ENCODE measurements at places on chromosomes 2 and 18. TPM values are rescaled to one million over a fixed set of nuclear protein-coding genes. Genes with fewer than 3 reads are reported as not detected.

DNA sequence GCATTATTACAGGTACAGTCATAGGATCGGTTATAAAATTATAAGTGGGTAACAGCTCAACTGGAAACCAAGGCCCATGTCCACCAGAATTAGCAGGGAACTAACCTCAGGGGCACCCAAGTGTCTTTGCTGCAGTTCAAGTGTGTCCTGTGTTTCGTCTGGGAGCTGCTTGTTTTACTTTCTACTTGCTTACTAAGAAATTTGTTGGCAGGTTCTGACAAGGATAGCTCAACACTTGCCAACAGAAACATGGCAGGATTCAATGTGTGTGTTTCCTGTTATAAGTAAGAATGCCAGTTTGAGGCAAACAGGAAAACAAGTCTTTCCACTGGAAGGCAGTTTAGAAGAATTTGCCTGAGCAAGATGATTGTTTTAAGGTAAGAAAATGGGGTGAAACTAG, 104.5 kb downstream of the EPHA4 start:
- DNase-seq, result no peak

The LYG2 gene
- total RNA-seq, result not detected

- DNase-seq, result no peak
Observed at GRCh38 chr2:120747706-120748105, 12.0 kb downstream of the GLI2 start.

GRCh38 chr18:23272498-23273232, 137.4 kb downstream of the CABLES1 start:
- no peak for DNase-seq

DNA sequence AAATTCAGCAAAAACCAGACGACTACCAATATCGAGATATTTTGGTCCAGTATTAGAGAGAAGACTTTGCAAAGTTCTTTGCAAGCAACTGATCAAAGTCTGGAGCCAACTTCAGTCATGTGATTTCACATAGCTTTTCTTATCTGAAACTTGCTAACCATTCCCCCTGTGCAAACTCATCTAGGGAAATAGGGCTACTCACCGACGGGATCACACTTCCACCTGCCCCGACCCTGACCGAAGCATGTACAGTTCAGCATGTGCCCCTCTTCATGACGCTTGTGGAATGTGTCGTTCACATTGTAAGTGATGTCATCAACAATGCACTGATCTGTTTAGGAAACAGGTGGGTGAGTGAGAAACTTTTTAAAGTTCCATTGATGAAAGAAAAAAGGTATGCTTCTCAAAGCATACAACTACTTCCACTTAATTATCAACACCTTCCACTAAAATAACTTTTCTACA, 15.4 kb downstream of the FN1 start:
- no peak for DNase-seq

GRCh38 chr18:45071956-45072355, 391.3 kb downstream of the SETBP1 start:
- DNase-seq, result no peak

- no peak for DNase-seq
Observed at GRCh38 chr2:195582188-195582587, 74.8 kb upstream of the SLC39A10 start.

DNA sequence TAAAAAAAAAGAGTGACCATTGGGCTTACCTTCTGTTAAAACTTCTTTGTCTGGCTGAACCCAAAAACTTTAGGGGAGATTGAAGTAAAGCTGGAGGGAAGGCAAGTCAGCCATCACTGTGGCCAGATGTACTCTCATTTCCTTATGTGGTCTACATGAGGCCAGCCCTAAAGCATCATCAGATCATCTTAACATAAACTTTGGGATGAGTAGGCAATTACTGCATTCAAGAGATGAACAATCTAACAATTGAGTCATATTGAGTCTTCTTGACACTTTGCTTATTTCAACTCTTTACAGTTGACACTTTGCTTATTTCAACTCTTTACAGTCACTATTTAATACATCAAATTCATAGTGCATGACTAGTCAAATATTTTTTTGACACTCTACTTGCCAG, 155.6 kb downstream of the QPCT start:
- DNase-seq, result no peak

The HOXD13 gene
- not detected for total RNA-seq

DNA sequence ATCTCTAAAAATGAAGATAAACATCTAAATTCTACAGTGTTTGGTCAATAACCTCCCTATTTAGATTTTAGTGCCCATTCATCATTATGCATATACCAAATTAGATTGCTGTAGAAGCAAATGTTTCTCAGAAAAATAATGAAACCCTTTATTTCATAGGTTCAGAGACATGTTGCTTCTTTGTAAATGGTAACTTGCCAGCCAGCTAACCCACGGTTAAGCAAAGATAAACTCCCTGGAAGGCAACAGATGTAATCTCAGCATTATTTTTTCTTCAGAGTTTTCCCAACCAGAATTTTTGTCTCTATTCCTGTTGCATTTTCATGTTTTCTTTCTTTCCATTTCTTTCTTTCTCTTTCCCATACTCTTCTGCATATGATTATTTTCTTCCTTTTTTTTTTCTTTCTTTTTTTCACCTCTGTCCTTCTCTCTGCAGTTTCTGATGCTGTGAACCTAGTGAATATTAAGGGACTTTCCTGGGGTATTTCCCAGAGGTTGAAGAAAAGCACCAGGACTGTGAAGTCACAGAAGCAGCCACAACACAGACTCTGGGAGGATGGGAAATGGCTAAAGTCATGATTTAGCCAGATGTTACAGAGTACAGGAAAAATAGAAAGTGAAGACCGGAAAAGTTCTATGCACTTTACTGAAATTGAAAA, 50.0 kb upstream of the DSG1 start:
- DNase-seq, result no peak

The MC4R gene
- total RNA-seq, result not detected

The CRYGC gene
- total RNA-seq, result not detected

GRCh38 chr18:53148123-53148522, 808.1 kb downstream of the DCC start:
- no peak for DNase-seq

GRCh38 chr18:38957736-38958135, 1392.1 kb upstream of the CELF4 start:
- DNase-seq, result no peak

- DNase-seq, result no peak
Observed at GRCh38 chr2:17195016-17195415, 323.2 kb downstream of the RAD51AP2 start.

GRCh38 chr2:225989809-225990208, 590.3 kb downstream of the NYAP2 start:
- no peak for DNase-seq

Measured in activated CD4-positive, alpha-beta memory T cell treated with anti-CD3 and anti-CD28 coated beads for 36 hours (primary cell).